ENCODE measurements at places on chromosomes 7 and 10. TPM values are rescaled to one million over a fixed set of nuclear protein-coding genes. Genes with fewer than 3 reads are reported as not detected.

- DNase-seq: no peak
Measured at GRCh38 chr10:91672021-91672608, 39.2 kb upstream of the PPP1R3C start.

DNA sequence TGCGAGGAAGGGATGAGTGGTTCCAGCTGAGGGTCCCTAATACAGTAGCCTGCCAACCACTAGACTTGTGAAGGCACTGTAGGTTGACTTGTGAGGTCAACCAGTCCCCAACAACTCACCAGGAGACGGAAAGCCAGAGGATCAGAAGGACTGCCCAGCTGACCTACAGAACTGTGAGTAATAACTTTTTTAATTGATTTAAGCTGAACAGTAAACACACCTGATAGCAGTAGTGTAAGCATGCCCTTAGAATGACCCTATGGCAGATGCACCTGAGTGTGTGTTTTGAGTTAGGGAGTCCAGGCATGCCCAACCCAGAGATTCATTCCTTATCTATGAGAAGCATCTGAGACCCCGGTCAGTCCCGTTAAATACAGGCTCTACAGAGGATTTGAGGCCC, 14.1 kb downstream of the PRLHR start:
- DNase-seq: no peak

SCRN1 gene
- 49.1 TPM for polyA plus RNA-seq

DNA sequence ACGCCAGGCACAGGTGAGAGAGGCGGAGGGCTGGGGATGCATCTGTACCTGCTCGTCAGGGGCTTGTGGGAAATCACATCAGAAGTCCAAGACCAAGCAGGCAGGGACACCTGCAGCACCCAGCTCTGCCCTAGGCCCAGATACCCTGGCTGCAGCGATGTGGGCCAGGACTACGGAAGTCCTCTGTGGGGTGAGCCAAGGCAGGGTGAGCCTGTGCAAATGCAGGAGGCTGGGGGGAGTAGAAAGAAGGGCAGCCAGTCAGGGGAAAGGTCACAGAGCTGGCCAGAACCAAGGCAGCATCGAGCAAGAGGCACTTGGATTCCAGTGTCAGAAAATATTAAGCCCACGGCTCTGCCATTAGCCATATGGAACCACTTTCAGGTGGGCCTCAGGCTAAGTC, 85.2 kb downstream of the TNS3 start:
- DNase-seq: no peak

- no peak for DNase-seq
Measured at GRCh38 chr7:154965014-154965413, 37.9 kb downstream of the PAXIP1 start.

GRCh38 chr10:62084451-62084850, 183.0 kb downstream of the ARID5B start:
- no peak for DNase-seq

DNA sequence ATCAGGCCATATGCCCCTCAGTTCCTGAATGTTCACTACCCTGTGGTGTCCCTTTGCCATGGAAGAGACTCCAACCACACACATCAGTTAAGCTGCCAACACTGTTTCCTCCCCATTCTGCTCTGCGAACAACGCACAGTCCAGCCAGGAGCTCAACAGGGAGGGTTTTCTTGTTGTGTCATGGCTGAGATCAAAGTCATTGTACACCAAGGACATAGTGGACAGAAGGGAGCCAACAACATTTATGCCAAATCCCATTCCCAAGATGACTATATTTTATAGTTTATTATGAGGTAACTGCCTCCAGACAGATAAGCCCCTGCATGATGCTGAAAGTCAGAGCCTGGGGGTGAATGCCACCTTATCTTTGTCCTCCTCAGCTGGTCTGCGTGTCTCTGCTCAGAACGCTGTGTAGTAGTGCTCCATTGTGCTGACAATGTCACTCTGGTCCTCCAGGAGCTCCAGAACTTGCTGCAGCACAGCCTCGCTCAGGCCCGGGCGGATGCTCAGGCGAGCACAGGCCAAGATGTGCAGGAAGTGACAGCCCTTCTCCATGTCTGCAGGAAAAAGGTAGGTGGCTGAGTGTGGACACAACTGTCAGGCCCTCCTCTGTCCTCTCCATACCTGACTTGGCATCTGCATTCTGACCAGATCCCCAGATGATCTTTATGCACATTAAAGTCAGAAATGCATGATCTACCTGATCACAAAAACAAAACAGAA, 27.1 kb upstream of the SH3PXD2A start:
- DNase-seq: no peak

DNA sequence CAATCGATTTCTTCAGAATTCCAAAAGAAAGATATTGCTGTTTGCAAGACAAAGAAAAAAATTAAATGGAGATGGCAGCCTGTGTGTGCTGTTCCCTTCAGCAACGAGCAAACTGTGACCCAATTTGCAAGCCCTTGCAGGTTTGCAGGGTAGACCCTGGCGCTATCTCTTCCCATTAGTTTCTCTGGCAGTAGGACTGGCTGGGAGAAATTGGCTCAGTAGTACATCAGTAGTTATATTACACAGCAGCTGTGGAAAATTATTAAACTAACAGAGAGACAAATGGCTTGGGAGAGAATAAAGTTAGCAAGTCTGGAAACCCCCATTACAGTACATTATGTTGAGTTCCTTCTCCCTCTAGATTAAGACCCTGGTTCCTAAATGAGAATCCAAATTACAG, 116.4 kb upstream of the ITGB1 start:
- no peak for DNase-seq

DNA sequence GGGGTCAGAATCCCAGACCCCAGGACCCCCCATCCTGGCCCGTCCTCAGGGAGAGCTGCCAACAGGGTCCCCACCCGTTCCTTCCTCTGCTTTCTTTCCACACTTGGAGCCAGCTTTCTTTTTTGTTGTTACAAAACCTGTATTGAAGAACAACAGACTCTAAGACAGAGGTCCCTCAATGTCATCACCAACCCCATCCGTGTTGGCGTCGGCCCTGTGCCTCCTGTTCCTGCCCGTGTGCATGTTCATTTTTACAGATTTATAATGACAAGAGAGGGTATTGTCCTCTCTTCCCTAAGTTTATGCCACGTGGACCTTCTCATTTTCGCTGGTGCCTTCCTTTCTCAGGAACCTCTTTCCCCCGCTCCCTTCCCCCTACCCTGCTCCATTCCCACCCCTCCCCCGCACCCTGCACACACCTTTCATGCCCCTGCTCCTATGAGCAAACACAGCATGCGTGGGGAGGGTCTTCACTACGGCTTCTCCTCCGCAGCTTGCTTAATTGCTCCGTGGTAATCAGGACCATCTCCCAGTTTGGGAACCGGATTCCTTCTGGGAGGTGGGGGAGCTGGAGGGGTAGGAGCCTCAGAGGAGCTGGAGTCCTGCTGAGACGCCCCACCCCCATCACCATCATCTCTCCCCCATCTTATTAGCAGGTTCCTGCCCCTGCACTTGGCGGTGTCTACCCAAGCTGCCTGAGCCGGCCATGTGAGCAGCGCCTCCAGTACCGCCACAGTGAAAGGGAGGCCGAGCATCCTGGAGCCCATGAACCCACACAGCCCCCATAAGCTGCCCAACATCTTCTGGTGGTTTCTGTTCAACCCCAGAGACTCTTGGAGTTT, 88.0 kb upstream of the INSIG1 start:
- DNase-seq: no peak

- DNase-seq: no peak
Measured at GRCh38 chr7:92964141-92964540, 127.8 kb upstream of the CDK6 start.

DNA sequence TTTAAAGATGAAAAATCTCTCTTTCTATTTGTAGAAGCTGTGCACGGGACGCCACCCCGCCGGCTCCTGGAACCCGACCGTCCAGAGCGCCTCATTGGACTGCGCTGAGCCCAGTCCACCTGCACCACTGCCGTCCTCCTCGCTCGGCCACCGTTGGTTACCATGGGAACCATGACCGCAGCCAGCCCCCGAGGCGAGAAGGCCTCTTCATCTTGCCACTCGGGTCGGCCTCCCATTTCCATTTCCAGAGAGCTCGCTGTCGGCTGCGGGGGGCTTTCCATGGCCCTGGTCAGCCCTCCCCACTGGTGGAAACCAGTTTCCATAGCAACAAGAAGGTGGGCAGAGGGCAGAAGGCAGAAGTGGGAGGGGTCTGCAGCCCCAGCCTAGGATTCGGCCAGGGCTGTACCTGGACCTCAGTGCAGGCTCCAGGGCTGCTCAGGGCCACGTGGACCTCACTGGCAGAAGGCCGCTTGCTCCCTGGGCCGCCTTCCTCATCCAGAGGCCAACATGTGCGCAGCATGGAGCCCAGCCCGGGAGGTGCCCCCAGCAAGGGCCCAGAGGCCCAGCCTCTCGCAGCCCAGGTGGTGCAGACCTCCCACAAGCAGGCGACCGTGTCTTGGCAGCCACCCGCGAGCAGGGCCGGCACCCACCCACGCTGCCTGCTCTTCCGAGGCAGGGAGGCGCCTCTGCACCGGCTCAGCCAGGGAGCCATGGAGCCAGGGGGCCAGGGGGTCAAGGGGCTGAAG, 283.5 kb upstream of the PPP2R2D start:
- DNase-seq: no peak

GRCh38 chr7:20598459-20599309, 16.8 kb upstream of the ABCB5 start:
- peak; percentile 33 for DNase-seq

MKI67 gene
- polyA plus RNA-seq: 42.2 TPM

GRCh38 chr10:7795605-7796004, 7.6 kb downstream of the ATP5F1C start:
- DNase-seq: no peak

IMMP2L gene
- polyA plus RNA-seq: 10.6 TPM

XRCC2 gene
- 14.3 TPM for polyA plus RNA-seq

GRCh38 chr10:114393482-114393881, 10.8 kb downstream of the AFAP1L2 start:
- no peak for DNase-seq

CARD11 gene
- 1.1 TPM for polyA plus RNA-seq

DNA sequence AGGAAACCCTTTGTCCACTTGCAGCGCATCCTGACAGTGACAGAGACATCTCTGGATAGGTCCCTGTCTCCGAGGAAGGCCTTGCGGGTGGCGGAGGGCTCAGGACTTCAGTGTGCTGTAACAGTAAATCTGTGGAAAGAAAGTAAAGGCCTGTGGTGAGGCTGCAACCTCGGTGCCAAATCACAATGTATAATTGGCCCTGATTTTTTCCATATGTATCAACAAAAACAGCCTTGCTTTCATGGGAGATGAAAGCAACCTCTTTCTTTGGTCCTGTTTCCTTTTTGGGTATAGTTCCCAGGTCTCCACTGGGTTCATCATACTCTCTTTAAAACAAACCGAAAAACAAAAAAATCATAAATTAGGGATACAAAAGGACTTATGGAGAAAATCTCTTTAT, 110.9 kb upstream of the BMPER start:
- DNase-seq: no peak

GRCh38 chr10:22723343-22723779, 9.0 kb upstream of the PIP4K2A start:
- DNase-seq: no peak

NDUFB8 gene
- 333 TPM for polyA plus RNA-seq

OR6V1 gene
- polyA plus RNA-seq: not detected

ZNF248 gene
- 6.9 TPM for polyA plus RNA-seq

- DNase-seq: no peak
Measured at GRCh38 chr10:7410301-7410861, 453 bp downstream of the SFMBT2 start.

DNA sequence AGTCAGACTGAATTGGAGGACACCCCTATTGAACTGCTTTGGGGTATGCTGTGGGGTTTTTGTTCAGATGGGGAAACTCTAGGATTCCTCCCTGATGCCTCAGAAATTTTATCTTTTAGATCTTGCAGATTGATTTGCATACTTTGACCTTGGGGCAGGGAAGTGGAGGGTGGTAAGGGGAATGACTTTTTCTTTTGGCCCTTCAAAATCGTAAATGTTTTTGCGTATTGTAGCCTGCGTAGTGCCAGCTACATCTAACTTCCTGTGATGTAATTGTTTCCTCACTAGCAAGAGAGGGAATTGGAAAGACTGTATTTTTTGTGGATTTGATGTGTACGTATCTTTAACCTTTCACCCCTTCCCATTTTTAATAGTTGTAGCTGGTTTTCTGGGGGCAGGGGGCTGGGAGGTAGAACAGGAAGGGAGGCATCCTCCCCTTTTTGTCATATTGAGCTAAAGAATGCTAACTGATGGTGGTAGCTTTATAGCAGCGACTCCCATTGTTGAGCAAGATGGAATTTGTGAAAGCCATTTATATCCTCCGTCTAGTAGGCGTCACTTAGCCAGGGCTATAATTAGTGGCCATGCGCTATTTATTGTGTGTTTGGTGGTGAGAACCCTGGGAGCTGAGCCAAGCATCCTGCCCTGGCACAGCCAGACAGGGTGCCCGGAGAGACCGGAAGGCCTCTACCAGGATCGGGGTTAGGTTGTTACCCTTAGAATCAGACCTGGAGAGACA, 11.3 kb downstream of the DUSP5 start:
- no peak for DNase-seq

ACTA2 gene
- 25.9 TPM for polyA plus RNA-seq

- no peak for DNase-seq
Measured at GRCh38 chr7:83204715-83205114, 42.0 kb upstream of the PCLO start.

PRPF18 gene
- 22.3 TPM for polyA plus RNA-seq

DNA sequence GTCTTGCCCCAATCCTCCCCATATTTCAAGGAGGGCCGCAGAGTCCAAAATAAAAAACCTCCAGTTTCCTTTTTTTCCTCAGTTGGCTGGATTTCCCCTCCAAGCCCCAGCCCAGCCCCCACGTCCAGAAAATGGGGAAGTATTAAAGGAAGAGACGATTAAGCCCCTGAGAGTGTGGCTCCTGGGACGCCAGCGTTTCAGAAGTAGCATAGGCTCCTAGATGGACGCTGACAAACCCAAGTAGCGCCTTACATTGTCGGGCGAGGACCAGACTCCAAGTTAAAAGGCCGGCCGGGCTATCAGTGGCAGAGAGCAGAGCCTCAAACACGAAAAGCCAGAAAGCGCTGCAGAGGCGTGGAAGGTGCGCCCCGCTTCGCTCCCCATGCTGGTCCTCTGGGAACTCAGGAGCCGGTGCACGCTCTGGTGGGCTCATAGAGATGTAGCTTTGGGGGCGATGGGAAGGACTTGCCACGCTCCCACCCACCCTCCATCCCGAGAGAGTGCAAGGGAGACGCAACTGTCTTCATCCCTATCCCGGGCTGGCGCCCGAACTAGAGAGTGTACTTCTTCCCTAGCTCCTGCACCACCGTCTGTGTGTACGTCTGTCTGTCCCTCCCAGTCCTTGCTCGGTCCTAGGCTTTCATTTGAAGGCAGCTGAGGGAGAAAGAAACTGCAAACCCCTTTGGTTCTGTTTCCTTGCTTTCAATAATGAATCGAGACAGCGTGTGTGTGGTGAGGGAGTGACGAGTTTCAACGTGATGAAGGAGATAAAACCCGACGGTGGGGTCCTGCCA, 6.3 kb upstream of the EMX2 start:
- DNase-seq: no peak

DNA sequence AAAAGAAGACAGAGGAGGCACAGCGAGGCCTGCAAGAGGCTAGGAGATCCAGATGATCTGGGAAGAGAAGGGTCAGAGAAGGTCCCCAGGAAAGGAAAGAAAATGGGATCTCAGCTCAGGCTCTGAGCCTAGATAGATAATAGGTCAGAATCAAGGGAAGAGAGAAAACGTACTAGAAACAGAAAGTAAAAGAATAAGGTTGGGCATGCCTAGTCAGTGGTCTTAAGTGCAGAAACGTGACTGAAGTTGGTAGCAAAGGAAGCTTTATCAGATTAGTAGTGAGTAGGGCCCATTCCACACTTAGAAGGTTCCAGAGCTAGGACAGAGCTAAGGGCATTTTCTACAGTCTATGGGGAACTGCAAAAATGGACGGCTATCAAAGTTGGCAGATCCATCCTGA, 84.8 kb upstream of the ASAH2 start:
- no peak for DNase-seq

GRCh38 chr10:43044961-43045621, 31.8 kb upstream of the RET start:
- no peak for DNase-seq

PTPRN2 gene
- 0.46 TPM for polyA plus RNA-seq

CCDC186 gene
- polyA plus RNA-seq: 6.8 TPM

Data from A549 (cell line).